Activated gamma-delta T cell treated with Interleukin-2 at 50 U/mL for 16 hours (primary cell): ENCODE measurements at places on chromosomes 3 and 15.

GRCh38 chr3:113079218-113079961, 88.6 kb downstream of the GTPBP8 start:
- no peak for DNase-seq

GRCh38 chr15:68767833-68768232, 52.9 kb downstream of the ANP32A start:
- no peak for DNase-seq

GRCh38 chr15:38564557-38565286, at the start of gene RASGRP1:
RASGRP1 (minus strand) TSS chr15:38564814; CDS start chr15:38564628, 186 bp downstream.
- DNase-seq = peak; percentile 87

- no peak for DNase-seq
These were observed 125.2 kb downstream of the CFAP20DC start for GRCh38 chr3:58924578-58924977.

GRCh38 chr3:161104561-161105551, at the start of gene B3GALNT1:
B3GALNT1 (minus strand) TSS chr3:161105349; CDS start chr3:161086754, 18,595 bp downstream.
- peak; percentile 8 for DNase-seq

- no peak for DNase-seq
These were observed 33.0 kb upstream of the SLC12A8 start for GRCh38 chr3:125245521-125245920.

- no peak for DNase-seq
These were observed 178.4 kb upstream of the SLC2A2 start for GRCh38 chr3:171204942-171205341.

- DNase-seq = no peak
These were observed 31.8 kb upstream of the PROK2 start for GRCh38 chr3:71816767-71817156.

GRCh38 chr3:139236336-139236735, 107.5 kb upstream of the MRPS22 start:
- DNase-seq = no peak

DNA sequence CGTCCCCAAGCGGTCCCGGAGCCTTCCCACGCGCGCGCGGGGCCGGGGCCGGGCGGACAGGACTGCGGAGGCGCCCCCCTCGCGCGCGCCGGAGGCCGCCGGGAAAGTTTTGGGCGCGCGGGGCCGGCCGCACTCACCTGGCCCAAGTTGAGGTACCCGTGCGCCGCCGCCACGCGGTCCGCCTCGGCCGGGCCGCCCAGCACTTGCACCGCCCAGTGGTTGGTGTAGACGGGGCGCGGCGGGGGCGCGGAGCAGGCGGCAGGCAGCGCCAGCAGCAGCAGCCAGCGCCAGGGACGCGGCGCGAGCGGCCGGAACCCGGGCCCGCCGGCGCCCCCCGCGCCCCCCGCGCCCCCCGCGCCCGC, 289 bp downstream of the PCSK6 start:
- no peak for DNase-seq

- no peak for DNase-seq
These were observed 70.5 kb upstream of the PPIB start for GRCh38 chr15:64233299-64233698.

DNA sequence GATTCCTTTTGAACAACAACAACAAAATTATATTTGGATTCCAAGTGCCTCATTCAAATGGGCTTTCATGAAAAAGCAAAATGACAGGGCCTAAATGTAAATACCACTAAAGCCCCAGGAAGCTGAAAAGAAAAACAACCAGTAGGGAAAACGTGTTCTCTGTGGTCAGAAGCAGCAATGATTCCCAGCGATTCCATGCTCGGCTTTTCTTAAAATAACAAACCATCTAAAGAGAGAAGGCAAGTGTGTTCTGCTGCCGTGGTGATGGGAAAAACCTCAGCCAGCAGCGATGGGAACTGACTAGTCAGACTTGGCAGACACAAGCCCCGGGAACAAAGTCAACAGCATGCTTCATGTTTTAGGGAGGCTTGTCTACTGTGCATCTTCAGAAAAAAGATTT, 153.6 kb downstream of the TNIK start:
- no peak for DNase-seq

DNA sequence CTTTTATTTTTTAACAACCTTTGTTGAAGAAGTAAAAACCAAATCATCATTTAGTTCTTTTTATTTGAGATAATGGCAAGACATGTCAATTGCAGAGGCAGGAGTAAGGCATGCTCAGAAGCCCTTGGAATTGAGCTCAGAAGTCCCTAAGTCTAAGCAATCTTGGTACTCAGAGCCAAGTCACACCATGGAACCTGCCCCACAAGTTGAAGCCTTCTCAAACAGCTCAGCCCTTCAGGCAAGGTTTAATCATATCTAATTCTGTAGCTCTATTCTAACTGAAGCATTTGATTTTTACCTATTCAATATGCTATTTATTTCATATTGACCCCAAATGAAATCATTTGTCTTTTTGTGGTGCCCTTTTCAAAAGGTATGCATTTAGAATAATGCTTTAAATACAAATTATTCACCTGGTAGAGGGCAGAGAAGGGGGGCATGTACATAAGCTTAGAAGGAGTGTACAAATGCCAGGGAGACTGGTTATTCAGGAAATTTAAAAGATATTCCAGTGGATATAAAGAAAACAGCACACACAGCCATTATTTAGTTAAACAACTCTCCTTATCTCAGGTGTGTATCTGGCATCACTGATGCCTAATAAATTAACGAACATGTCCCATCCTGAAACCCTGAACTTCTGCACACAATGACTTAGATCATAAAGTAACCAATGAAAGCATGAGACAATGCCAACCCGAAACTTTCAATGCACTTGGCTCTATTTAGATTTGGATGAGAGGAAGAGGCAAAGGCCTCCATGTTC, 26.2 kb upstream of the TOP2B start:
- DNase-seq = no peak

DNA sequence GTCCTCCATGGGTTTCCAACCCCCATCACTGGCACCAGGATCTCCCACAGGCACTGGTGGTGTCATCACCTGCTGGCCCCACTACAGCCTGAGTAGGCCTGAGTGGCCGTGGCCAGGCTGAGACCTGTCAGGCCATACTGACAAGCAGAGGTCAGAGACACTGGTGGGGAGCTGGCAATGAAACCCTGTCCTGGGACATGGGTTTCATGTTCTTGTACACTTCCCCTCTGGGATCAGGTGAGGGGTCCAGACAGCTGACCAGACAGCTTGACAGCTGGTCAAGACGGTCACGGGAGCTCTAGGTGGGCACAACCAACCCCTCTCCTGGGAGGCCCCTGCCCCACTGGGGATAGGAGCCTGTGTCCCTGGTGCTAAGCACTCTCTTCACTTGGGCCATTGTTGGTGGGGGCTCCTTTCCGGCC, 13.1 kb downstream of the ZBTB47 start:
- no peak for DNase-seq

DNA sequence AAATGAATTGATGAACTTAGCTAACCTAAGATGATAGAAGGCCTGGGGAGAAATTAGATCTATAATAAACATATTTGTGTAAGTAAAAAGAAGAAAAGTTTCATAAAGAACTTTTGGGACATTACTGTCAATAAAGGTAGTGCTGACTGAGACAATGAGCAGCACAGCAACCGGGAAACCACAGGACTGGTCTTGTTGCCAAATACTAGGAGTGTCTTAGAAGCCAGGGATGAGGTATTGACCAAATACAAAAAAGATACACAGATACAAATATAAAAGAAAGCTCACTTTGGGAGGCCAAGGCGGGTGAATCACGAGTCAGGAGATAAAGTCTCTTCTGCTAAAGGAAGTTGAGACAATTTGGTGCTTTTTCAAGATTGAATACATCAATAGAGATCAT, 362.4 kb upstream of the ZNF385D start:
- no peak for DNase-seq

DNA sequence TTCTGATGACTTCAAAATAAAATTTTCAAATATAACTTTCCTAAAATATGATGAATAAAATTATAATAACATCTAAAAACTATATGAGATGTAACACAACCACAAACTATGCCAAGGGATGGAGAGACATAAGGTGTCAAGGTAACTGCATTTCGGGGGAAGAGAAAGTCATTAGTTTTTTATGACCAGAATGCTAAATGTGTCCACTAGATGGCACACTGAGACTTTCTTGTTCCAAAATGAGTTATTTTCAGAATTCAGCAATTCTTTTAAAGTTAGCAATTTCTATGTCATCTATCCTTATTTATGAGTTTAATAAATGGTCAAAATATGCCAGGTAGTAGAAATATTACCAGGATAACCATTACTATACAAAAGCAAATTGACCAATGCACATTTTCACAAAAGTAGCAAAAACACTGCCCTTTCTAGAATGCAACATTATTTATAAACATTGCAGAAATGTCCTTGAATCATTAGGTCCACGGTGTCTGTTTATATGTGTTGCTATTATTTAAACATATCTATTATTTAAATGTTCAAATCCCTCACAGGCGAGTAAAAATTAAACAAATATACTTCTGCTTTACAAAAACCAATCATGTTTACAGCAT, 374.2 kb downstream of the PLCL2 start:
- peak; percentile 17 for DNase-seq

- DNase-seq = no peak
These were observed 44.7 kb downstream of the FAM43A start for GRCh38 chr3:194730365-194730764.

DNA sequence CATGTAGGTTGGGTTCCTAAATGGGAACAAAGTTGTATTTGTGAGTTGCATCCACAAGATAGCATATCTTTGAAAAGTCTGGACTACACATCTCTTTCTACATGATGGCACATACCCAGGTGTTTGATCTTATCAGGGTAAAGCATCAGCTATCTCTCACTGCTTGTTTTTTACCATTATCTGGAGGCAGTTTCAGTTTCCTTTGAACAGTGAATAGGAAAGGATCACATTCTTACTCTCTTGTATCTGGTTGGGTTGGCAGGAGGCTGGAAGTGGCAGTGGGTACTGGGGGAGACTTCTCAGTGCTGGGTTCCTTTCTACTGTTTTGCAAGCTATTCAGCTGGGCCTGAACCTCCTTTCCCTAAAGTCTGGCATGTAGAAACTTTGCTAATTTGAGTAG, 4.1 kb downstream of the CEMIP start:
- no peak for DNase-seq

GRCh38 chr3:188830893-188831292, 340.9 kb upstream of the TPRG1 start:
- no peak for DNase-seq

DNA sequence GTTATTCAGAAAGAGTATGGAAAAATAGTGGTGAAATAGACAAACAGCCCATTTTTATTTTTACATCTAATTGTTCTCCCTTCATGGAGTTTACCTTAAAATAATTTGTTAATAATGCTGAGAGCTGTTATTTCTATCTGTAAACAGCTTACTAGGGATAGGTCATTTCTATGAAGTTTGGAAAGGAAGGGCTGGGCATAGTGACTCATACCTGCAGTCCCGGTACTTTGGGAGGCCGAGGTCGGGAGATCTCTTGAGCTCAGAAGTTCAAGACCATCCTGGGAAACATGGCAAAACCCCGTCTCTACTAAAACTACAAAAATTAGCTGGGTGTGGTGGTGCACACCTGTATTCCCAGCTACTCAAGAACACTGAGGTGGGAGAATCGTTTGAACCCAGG, 624.3 kb upstream of the LMCD1 start:
- no peak for DNase-seq

DNA sequence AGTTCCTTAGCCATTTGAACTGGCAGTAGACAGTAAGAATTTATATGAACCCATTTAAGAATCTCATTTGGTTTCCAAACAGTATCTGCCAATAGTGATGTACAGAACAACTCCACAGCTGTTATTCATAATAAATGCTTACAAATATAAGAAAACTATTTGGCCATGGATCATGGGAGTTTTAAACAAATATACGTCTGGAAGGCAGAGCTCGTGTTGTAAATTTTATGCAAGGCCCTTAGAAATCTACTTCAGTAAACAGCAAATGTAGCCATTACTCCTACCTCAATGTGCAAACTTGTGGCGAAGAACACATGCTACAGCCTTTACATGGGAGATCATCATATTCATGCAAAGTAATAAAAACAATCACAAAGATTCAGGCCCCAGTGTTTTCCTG, 65.3 kb upstream of the NANOGP8 start:
- DNase-seq = no peak

DNA sequence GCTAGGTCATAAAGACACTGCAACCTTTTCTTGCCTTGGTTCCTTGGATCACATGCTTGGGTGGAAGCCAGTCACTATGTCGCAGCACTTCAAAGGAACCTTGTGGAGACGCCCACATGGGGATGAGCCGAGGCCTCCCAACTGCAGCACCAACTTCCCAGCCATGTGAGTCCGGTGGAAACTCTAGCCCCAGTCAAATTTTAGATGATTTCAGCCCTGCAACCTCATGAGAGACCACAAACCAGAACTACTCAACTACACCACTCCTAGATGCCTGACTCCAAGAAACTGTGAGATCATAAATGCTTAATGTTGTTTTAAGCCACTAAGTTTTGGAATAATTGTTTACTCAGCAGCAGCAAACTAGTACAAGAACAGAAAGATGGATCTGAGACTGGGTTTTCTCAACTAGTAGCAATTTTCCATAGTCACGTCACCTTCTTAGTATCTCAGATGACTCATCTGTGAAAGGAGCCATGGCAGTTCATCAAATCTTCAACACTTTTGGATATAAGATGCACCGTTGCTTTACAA, 86.5 kb downstream of the MB21D2 start:
- DNase-seq = no peak

GRCh38 chr3:36893826-36894225, 51.0 kb downstream of the TRANK1 start:
- no peak for DNase-seq

DNA sequence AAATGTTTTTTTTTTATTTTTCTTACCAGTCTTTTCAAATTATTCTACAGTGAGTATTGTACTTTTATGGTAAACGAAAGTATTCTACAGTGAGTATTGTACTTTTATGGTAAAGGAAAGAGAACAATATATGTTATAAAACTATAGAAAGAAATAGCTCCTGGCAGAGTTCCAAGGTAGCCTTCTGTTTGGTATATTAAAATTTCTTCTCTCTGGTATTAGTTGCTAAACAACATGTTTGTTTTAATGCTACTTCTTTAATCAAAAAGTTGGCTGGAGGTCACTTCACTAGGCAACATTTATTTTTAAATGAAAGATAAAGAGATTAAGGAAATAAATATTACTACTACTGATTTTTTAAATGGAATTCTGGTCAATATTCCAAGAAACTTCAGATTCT, 108.6 kb upstream of the ARL6 start:
- DNase-seq = no peak

- peak; percentile 77 for DNase-seq
These were observed at the start of gene CLASP2 for GRCh38 chr3:33717866-33718594. CLASP2 (minus strand) TSS chr3:33718254; CDS start chr3:33718002, 252 bp downstream.

GRCh38 chr3:51400166-51400565, 9.1 kb downstream of the RBM15B start:
- DNase-seq = no peak

DNA sequence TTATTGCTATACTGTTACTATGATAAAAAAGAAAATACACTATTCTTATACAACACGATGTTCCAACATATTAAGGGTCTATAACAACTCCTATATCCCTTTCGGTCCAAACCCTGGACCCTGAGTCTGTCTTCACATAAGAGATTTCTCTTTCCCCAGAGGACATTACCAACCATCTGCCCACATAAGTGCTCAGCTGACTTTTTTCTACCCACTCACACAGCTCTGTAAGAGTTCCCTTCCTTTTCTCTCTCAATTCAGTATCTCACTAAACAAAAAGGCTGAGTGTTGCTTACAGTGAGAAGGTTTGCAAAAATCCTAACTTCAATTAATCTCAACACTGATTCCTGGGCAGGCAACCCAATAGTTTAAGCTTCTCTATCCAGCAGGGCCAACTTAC, 30.5 kb downstream of the ITGB5 start:
- no peak for DNase-seq

- DNase-seq = no peak
These were observed 27.0 kb downstream of the PLXNB1 start for GRCh38 chr3:48402907-48403306.
